Mammary epithelial cell (primary cell): ENCODE measurements at places on chromosomes 4 and X. TPM values are rescaled to one million over a fixed set of nuclear protein-coding genes. Genes with fewer than 3 reads are reported as not detected.

- DNase-seq, result no peak
Observed at GRCh38 chr4:110139111-110139510, 59.3 kb downstream of the ELOVL6 start.

DNA sequence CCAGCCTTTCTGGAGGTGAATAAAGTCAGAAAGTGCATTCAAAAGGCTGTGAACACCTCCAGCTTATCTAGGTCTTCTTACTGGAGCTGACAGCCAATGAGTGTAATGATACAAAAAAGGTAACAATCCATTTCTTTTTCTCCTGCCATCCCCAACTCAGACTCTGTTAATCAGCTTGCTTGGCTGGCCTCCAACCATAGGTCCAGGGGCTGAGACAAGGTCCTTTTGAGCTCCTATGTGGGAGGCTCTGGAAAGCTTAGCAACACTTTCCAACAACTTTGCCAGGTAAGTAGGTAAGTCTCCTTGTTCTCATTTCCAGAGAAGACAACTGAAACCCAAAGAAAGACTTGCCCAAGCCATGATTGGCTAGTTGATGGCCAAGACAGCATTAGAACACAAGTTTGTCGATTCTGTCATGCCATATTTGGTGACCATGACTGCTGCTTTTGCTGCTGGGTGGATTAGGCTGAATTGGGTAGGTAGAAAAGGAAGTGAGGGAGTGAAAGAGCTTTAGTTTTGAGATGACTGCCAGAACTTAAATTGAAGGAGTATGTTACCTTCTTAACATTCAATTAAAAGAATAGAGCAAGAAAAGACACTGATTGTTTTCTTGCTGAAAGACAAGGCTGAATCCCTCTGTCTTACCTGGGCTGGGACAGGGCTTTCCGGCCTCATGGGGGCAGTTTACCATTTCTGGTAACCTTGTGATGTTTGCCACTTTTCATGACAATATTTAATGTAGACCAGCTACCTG is 22.8 kb downstream of the VSIG4 start:
- no peak for DNase-seq

GRCh38 chr4:48212165-48212564 is 57.5 kb downstream of the TEC start:
- DNase-seq, result no peak

DNA sequence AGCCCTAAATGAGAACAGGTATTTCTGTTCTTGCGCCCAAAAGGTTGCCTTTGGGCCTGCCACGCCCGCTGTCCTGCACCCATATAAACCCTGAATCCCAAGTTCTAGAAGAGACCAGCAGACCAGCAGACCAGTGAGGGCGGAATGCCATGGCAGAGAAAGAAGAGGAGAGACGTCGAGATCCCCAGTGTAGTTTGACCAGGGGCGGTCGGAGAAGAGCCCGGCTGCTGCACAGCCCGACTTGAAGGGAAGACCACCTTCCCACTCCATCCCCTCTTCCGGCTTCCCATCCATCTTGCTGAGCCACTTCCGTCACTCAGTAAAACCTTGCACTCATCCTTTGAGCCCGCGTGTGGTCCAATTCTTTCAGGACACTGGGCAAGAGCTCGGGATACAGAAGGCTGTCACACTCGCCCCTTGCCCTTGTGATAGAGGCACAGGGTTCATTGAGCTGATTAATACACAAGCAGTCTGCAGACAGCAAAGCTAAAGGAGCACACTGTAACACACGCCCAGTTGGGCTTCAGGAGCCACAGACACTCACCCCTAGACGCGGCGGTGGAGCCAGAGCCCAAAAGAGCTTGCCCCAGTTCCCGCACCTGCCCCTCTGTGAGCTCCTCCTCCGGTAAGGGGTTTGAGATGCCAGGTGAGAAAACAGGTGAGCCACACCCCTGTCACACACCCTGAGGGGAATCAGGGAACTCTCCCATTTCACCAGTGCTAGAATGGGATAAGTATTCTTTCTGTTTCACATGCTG is 230.8 kb downstream of the PCDH10 start:
- DNase-seq, result no peak

DNA sequence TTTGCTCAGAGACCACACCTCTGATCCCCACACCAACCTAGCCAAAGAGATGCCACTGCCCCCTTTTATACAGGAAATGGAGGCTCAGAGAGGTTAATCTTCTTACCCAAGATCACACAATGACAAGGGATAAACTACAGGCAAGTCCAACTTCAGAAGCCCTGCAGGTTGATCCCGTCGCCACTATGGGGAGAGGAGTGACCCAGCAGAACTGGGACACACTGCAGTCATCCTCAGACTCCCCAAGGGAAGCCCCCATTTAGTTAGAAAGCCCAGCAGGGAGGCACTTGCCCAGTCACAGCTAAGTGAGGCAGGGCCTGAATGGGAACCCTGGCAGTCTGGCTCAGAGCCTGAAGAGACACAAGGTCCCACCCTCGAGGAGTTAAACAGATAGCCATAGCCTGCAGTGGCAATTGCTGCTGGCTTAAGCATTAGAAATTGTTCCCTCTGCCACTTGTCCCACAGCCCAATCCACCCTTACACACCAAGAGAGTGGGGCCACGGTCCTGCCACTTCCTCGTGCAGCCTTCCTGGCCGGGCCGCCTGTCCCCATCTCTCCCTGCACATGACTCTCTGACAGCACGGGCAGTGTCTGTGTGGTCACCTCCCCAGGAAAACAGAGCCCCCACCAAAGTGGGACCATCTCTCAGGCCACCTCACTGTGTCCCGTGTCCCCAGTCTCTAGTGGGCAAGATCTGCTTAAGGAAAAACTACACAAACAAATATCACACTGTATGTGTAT is 2.7 kb downstream of the JAKMIP1 start:
- DNase-seq, result no peak

ART3 gene
- not detected in 2 replicates for total RNA-seq

DNA sequence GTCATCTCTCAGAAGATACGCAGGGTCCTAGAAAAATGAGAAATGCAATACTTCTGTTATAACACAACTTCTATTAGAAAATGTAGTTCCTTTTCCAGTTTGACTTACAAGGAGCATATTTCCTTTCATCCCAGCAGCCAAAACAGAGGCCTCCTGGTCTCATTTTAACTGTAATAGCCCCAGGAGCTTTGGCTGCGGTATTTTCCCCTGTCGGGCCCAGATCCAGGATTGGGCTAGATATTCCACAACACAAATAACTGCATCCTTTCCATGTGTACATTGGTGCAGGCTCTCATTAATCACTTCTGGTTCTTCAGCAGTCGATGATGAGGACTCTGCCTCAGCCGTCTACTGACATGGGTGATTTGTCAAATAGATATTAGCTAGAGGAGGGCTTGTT is 166.1 kb downstream of the TENM3 start:
- DNase-seq, result no peak

- no peak for DNase-seq
Observed at GRCh38 chr4:84948056-84948455, 18.4 kb downstream of the WDFY3 start.

- no peak for DNase-seq
Observed at GRCh38 chr4:7533267-7533666, 98.5 kb upstream of the PSAPL1 start.

UNC5C gene
- total RNA-seq, result 3.0 and 4.5 TPM in 2 replicates

GRCh38 chr4:131459430-131460101 is 1689.5 kb upstream of the PCDH10 start:
- no peak for DNase-seq
